ENCODE measurements at places on chromosomes 16 and 17.

DNA sequence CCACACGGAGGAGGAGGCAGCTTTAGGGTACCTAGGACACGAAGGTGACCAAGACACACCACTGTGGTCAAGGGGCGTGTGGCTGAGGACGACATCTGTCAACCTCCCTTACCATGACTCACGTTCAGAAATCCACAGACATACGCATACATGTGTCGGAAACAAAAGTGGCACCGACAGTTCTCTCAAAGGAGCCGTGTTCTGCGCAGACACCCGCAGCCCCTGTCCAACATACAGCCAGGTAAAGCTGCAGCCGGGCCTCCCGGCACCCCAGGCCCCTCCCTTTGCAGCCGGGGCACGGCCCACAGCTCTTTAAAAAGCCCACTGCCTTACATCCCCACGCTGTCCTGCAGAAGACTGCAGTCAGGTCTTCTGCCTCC lies 40.5 kb upstream of the KLHDC4 start:
- no peak for DNase-seq

DNA sequence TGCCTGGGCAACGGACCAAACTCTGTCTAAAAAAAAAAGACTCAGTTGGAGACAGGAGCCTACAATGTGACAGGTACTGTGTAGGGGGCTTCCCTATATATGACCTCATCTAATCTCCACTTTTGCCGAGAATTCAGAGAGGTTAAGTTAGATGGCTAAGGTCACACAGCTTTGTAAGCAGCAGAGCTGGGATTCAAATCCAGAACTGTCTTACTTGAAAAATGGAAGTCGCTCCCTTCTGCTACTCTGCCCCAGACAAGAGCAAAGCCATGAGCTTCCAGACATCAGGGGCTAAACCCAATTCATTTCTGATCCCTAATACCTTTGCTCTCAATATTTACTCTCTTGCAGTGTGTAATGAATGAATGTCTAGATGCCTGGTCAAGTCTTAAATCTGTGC lies 41.5 kb upstream of the ABCC12 start:
- no peak for DNase-seq

DNA sequence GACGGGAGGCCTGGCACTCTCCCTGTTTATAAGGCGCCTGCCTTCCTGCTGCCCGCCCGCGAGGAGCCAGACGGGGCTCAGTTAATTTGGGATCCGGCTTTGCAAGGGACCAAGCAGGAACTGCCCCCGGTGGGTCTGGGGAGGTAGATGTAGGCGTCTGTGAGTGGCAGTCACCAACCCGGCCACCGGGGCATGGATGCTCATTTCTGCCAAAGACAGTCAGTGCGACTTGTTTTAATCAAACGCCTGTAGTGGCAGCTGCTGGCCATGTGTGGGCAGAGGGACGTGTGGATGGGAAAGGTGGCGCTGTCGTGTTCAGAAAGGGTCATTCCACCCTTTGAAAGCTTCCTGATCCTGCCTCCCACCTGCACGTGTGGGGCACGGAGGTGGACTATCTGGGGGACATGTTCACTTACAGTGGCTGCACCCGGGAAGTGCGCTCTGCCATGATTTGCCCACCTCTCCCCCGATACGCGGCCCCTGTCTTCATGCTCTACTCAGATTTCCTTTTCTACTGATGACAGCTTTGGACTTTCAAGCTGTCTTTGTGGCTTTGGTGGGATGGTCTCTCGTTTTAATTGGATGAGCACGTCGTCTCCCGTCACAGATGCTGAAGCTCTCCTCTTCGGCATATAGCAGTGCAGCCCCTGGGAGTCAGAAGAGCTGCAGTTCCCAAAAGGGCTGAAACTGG lies 60.3 kb upstream of the CIBAR2 start:
- no peak for DNase-seq

DNA sequence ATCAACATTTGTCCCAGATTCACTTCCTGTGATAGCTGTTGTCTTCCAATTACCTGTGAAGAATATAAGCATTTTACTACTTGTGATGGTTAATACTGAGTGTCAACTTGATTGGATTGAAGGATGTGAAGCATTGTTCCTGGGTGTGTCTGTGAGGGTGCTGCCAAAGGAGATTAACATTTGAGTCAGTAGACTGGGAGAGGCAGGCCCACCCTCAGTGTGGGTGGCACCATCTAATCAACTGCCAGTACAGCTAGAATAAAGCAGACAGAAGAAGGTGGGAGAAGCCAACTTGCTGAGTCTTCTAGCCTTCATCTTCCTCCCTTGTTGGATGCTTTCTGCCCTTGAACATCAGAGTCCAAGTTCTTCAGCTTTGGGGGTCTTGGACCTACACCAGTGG lies 660.4 kb upstream of the GOT2 start:
- DNase-seq, result no peak

DNA sequence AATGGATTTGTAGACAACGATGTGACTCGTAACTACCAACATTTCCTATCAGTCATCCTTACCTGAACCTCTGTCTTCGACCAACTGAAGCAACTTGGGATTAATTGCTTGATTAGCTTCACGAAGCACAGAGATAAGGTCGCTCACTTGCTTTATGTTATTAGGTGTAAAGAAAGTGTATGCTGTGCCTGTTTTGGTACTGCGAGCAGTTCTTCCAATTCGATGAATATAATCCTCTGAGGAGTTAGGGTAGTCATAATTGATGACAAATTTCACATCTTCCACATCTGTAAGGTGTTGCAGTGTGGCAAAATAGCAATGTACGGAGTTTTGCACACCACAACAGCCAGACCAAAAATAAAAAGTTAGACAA lies 3.6 kb upstream of the POLG2 start:
- no peak for DNase-seq

- no peak for DNase-seq
These were observed at the start of gene EVI2A for GRCh38 chr17:31321481-31321880. EVI2A (minus strand) TSS chr17:31321622; CDS start chr17:31319013, 2,609 bp downstream.

DNA sequence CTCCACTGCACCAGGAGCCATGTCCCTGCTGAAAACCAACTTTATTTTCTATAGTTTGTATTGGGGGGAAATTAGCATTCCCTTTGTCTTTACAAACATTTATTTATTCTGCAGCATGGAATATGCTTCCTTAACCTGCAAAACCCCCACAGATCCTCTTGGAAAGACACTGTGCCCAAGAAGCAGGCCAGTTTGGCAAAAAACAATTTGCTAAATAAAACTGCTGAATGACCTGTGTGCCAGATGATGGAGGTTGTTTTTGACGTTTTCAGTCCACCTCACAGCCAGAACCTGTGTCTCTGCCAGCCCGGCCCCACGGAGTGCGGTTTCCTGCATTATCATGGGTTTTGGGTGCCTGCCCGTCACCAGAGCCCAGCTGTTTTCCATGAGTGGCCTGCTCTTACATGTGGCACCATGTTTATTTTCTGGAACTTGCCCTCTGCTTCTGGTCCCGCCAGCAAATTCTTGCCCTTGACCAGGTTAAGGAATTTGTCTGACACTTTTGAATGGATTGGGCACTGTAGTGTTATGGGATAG lies 26.4 kb downstream of the ORC6 start:
- DNase-seq, result no peak

- no peak for DNase-seq
These were observed 9.4 kb downstream of the TIGD7 start for GRCh38 chr16:3295783-3296182.

DNA sequence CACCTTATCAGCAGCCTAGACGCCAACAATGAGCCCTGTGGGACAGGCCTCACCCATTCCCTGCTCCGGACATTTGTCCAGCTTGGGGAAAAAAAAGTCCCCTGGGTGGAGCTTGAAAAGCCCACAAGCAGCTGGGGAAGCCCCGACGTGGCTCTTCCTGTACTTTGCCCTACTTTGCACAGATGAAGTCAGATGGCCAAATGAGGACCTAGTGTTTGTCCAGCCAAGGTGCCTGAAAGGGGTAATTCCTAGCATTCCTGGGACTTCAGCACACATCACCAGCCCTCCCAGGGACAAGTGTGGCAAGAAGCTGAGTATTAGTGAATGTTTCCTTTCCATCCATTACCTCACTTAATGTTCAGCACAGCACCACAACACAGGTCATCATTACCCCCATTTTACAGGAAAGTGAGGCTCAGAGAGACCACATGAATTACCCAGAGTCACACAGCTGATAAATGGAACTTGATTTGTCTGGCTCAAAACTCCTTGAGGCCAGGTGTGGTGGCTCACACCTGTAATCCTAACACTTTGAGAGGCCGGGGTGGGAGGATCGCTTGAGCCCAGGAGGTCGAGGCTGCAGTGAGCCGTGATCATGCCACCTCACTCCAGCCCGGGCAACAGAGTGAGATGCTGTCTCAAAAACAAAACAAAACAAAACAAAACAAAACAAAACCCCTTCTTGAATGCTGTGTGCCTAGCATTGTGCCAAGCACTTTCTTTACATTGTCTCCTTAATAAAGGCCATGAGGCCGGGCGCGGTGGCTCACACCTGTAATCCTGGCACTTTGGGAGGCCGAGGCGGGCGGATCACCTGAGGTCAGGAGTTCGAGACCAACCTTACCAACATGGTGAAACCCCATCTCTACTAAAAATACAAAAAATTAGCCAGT lies 19.9 kb upstream of the PLLP start:
- DNase-seq, result no peak
